ENCODE measurements at places on chromosomes 4 and X. TPM values are rescaled to one million over a fixed set of nuclear protein-coding genes. Genes with fewer than 3 reads are reported as not detected.

RAB9B gene
- total RNA-seq, result 0.55 TPM

SAT1 gene
- 784 TPM for total RNA-seq

VSIG1 gene
- 1.1 TPM for total RNA-seq

SPANXA1 gene
- total RNA-seq, result not detected

TEX13B gene
- total RNA-seq, result not detected

NRK gene
- 1.3 TPM for total RNA-seq

NHS gene
- total RNA-seq, result 2.5 TPM

DSPP gene
- not detected for total RNA-seq

MAGEB1 gene
- total RNA-seq, result not detected

ARAP2 gene
- total RNA-seq, result 57.2 TPM

PHEX gene
- 0.93 TPM for total RNA-seq

DUSP9 gene
- total RNA-seq, result not detected

PASD1 gene
- total RNA-seq, result not detected

FGF13 gene
- total RNA-seq, result 3.2 TPM

HTR2C gene
- not detected for total RNA-seq

ZIC3 gene
- total RNA-seq, result not detected

SOWAHB gene
- total RNA-seq, result 2.5 TPM

RRAGB gene
- total RNA-seq, result 14.9 TPM

ACSL4 gene
- 140 TPM for total RNA-seq

ARHGAP6 gene
- 17.1 TPM for total RNA-seq

HMGB3 gene
- 19.5 TPM for total RNA-seq

SPATA4 gene
- not detected for total RNA-seq

UGT2B15 gene
- total RNA-seq, result not detected

TLR6 gene
- total RNA-seq, result 9.6 TPM

MAGEC1 gene
- not detected for total RNA-seq

USP17L15 gene
- not detected for total RNA-seq

TREX2 gene
- 1.2 TPM for total RNA-seq

CCNB3 gene
- total RNA-seq, result 0.46 TPM

NFKB1 gene
- 48.8 TPM for total RNA-seq

CT55 gene
- not detected for total RNA-seq

GPR143 gene
- total RNA-seq, result 1.6 TPM

SYP gene
- 3.5 TPM for total RNA-seq

EDA2R gene
- 5.6 TPM for total RNA-seq

NIPAL1 gene
- 2.0 TPM for total RNA-seq

DRD5 gene
- not detected for total RNA-seq

ADH6 gene
- 0.61 TPM for total RNA-seq

NLGN4X gene
- 4.2 TPM for total RNA-seq

ARHGEF38 gene
- 15.5 TPM for total RNA-seq

ARMCX1 gene
- 21.7 TPM for total RNA-seq

TRMT2B gene
- 20.9 TPM for total RNA-seq

ADGRG4 gene
- total RNA-seq, result 0.06 TPM

VEGFC gene
- total RNA-seq, result 19.0 TPM

ARMCX2 gene
- 36.0 TPM for total RNA-seq

Measured in upper lobe of right lung (tissue), 1 donor.